Urinary bladder (tissue), 4 donors: ENCODE measurements at places on chromosomes 7 and 10. TPM values are rescaled to one million over a fixed set of nuclear protein-coding genes. Genes with fewer than 3 reads are reported as not detected.

Gene WNT8B
- 0.11 TPM for total RNA-seq

Gene SPDYE5
- total RNA-seq = not detected

Gene SKIDA1
- total RNA-seq = 5.0 TPM

Gene WIPF3
- 0.95 TPM for total RNA-seq

Gene C7orf57
- 0.21 TPM for total RNA-seq

Gene NACAD
- 1.9 TPM for total RNA-seq

Gene TMEM229A
- 2.0 TPM for total RNA-seq

GRCh38 chr10:116632596-116633215, 12.0 kb downstream of the PNLIPRP2 start:
- DNase-seq = no peak

GRCh38 chr10:17255512-17255911, 27.5 kb downstream of the VIM start:
- DNase-seq = no peak

DNA sequence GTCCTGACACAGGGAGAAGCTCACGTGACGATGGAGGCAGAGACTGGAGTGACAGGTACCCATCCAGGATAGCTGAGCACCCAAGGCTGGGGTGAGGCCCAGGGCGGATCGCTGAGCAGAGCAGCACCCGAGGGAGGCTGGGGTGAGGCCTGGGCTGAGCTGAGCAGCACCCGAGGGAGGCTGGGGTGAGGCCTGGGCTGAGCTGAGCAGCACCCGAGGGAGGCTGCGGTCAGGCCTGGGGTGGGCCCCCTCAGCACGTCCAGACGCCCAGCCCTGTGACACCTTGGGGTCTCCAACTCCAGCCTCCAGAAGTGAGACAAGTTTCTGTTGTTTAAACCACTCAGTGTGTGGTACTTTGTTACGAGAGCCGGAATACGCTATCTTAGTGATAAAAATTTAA, 236.3 kb downstream of the ZMYND11 start:
- DNase-seq = no peak

DNA sequence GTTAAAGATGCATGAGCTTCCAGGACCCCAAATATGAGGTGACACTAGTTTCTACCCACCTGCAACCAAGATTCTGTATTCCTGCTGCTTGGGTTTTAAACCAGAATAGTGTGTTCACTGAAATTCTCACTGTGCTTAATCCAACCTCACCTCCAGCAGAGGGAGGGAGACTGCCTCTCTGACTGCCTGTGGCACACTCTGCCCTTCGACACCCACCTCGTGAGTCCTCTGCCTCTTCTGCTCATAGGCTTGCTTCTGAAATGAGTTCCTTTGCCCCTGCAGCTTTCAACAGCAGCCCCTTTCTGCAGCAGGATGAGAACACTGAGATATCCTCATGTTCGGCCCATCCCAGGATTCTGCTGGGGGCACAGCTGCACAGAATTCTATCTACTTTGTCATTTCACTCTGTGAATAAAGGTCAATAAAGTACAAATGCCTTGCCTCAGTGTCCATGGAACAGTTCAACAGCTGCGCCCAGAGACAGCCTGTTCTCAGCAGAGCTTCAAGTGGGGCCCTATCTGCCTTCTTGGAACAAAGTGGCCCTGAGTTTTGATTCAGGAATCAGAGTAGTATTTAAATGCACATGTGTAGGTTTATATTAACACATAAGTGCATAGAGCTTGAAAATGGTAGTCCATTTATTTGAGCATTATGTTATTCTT, 632.5 kb downstream of the TNS3 start:
- no peak for DNase-seq

DNA sequence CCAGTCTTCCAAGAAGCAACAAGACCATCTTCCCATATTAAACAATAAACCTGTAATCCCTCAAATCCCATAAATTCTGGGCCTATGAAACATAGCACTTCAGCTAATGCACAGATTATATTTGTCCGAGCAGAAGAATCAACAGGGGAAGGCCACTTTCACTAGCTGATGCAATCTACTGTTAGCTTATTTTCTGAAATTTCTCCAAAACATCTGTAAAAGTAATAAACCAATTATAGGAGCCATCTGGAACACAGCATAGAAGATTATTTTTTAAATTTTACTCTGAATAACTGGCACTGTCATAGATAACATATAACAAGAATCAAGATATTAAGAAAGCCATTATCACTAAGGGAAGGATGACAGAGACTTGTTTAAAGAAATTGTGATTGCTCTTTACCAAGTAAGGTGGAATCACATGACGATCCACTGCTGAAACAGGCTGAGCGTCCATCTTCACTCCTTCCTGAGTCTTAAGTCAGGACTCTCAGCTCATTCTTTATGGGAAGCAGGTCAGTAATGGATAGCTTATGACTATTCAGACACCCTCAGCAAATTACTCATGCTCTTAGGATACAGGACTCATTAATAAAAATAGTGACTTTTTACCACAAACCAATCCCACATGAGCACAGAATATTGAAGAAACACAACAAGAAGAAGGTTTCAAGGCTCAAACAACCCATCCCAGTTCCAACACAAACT, 719.5 kb downstream of the XPNPEP1 start:
- no peak for DNase-seq

- DNase-seq = no peak
These were observed 21.2 kb downstream of the PRKCQ start for GRCh38 chr10:6558759-6559461.

DNA sequence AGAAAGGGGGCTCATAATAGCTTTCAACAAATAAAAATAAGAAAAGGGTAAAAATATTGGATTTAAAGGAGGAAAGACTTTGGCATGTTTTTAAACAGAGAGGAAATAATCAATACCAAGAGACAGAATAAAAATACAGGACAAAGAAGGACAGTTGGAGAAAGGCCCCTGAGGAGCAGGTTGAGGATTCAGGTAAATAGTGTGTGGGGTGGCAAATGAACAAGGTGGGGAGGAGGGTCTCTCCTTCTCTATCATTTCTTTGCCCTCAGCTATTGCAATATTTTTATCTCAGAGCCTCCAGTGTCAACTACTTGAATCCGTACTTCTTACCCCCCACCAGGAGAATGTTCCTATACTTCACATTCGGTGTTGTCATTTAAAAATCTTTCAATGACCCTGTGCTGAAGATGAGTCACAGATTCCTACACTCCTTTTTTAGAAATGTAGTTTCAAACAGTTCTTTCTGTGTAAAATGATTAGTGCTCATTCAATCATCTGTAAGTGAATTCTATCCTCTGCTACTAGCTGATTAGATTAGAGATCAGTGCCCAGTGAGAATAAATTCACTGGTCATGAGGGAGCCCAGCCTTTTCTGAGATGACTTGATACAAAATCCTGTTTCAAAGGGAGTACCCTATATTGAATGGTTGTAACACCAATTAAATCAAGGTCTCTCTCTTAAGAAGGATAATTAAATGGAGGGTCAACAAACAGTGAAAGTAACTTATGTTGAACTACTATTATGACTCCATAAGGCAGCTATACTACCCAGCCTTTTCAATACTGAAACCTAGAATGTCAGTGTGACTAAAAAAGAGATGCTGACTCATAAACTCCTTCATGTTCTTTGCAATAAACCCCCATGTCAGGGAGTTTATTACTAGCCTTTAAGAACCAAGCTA, 50.4 kb upstream of the WNT16 start:
- DNase-seq = no peak

GRCh38 chr10:130371666-130372065, 235.5 kb downstream of the GLRX3 start:
- DNase-seq = no peak

GRCh38 chr10:47295411-47295810, 4.6 kb upstream of the GDF10 start:
- no peak for DNase-seq

DNA sequence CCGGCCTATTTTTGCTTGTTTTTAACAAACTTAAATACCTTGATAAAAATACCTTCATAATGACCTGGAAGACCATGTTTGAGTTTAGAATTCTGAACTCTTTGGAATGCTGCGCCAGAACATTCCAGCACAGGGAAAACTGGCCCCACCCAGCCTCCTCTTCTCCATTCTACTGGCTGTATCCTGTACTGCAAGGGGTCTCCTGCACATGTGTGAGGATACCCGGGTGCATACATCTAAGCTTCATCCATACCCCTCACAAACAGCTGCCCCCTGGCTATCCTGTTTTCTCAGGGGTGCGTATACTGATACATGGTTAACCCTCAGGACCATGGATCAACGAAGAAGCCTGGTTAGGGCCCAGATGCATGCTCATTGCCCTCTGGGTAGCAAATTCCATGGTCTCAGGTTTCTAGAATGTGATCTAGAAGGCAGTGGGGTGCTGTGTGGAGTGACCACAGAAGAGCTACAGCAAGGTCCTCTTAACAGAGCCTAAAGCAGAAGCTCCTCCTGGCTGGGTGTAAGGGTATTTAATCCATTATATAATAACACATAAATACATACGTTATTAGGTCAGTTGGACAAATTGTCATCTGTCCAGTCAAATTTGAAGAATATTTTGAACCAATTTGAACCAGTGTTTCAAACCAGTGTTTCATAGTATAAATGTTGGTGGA, 26.1 kb downstream of the HACD1 start:
- no peak for DNase-seq

DNA sequence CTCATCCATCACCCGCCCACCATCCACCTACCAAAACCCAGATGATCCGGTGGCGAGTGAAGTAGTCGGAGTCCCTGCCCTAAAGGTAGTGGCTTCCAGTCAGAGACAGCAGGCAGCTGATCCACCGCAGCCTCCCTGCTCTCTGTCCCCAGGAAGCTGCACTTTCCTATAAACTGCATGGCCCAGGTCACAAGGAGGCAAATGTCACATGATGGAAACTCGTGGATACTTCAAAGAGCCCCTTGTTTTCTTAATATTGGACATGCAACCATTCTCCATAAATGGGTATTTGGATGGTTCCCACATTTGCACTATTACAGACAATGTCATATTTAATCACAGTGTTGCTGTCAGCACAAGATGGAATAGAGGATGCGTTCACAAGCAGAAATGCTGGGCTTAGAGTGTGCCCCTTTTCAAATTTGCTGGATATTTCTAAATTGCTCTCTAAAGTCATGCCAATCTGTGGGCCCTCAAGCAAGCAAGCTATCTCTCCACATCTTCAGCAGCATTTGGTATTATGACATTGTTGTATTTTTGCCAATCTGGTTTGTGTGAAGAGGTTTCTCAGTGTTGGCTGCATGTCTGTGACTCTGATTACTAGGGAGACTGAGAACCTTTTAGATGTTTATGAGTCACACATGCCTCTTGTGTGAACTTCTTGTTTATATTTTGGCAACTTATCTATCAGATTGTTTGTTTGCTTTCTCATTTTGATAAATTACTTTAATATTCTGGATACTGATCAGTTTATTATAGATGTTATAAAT, 822.0 kb downstream of the TNS3 start:
- no peak for DNase-seq

- peak; percentile 61 for DNase-seq
These were observed 26.2 kb downstream of the TBATA start for GRCh38 chr10:70758757-70759514.

GRCh38 chr7:98598846-98599615, 18.1 kb upstream of the NPTX2 start:
- DNase-seq = no peak

GRCh38 chr10:120818301-120818700, 32.9 kb upstream of the WDR11 start:
- DNase-seq = no peak

DNA sequence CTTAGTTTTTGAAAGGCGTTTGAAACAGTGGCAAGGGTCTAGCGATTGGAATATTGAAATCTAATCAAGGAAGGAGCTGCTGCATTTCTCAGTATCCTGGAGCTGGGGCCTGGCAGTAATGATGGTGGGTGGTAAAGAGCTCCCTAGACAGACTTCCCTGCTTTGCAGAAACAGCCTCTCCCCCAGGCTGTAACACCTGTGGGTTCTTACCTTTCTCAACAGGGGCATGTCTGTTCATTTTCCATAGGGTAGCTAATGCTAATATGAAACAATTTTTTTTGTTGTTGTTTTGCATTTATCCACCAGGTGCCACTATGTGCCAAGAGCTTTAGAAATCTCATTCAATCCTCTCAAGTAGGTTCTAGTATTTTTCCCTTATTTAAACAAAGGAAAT, 345.5 kb downstream of the REEP3 start:
- DNase-seq = no peak

DNA sequence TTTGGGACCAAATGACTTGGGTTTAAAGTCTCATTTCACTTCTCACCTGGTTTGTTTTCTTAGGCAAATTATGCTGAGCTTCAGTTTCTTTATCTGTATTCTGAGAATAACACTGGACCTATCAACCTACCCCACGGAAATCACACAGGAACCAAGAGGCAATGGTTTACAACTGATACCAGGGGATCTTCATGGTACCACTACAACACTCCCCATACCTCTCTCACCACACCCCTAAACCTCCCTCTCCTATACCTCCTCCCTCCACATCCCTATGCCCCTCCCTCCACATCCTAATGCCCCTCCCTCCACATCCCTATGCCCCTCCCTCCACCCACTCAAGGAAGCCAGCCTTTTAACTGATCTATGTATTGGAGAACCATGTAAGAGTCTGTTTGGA, 9.9 kb downstream of the FAM204A start:
- no peak for DNase-seq

DNA sequence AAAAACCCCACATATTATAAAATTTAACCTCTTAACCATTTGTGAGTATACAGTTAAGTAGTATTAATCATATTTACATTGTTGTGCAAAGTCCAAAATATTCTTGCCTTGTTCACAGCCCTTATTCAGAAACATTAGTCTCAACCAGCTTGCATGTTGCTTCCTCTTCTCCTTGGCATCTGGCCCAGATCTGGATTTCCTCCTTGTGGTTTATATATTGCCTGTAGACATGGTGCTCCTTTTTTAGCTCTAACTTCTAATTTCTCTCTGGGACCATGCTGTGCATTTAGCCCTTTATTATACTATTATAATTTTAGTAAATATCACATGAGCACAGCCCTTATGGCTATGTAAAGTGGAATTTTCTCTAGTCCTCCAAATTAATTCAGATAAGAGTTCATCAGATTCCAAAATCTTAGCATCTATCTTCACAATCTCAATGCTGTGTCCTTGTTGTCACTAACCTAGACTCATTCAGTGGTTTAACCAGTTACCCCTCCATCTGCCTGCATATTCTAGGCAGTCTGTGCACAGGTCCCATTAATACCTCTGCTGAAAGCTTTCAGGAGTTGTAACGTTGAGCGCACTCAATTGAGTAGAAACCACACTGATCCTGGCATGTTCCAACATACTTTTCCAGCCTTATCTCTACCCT, 7.9 kb downstream of the CPED1 start:
- no peak for DNase-seq

GRCh38 chr10:120783867-120784266, 67.3 kb upstream of the WDR11 start:
- no peak for DNase-seq
